EL (cell line): ENCODE measurements at places on chromosomes 1 and 21.

- no peak for DNase-seq
Observed at GRCh38 chr1:164678136-164678700, 119.2 kb downstream of the PBX1 start.

- DNase-seq, result peak; percentile 91
Observed at GRCh38 chr1:157390651-157391050, 161.7 kb downstream of the FCRL5 start.

- no peak for DNase-seq
Observed at GRCh38 chr1:57162607-57163261, 196.9 kb upstream of the C8B start.

DNA sequence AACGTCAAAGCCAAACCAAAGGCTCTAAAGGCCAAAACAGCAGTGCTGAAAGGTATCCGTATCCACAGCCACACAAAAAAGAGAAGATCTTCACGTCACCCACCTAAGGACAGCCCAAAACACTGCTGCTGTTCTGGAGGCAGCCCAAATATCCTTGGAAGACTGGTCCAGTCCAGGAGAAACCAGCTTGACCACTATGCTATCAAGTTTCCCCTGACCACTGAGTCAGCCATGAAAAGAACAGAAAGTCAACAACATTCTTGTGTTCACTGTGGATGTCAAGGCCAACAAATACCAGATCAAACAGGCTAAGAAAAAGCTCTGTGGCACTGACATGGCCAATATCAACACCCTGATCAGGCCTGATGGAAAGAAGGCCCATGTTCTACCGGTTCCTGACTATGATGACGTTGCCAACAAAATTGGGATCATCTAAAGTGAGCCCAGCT, 32.1 kb downstream of the ARID4B start:
- peak; percentile 30 for DNase-seq

- no peak for DNase-seq
Observed at GRCh38 chr1:177983077-177983476, 13.2 kb upstream of the SEC16B start.

DNA sequence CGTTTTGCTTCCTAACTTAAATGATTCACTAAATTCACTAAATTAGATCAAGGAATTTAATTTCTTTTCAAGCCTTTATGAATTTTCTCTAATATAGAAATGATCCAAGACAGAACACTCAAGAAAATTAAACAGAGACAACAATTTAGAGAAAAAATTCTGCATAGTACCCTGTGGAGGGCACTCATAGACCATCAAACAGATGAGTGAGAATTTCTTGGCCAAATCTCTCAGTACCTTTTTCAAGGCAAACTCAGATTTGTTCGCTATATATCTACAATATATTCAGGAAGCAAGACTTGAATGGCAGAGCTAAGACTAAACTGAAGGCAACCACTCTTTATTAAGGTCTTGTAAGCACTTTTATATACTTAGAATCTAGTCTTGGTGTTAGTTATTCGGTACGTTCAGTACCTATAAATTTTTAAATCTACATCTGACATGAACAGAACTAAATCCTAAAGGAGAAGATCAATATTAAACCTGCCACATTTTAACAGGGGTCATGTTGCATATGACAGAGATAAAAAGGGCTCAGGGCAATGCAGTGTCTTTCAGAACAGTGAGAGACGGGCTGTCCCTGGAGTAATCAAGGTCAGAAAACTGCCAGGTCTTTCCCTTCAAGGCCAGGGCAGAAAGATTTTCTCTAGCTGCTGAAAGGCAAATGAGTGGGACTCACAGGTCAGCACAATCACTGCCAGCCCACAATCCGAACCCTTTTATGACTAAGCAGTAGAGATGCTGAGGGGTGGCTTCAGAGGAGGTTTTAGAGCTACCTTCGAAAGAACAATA, 118.8 kb upstream of the TMPRSS15 start:
- DNase-seq, result no peak

DNA sequence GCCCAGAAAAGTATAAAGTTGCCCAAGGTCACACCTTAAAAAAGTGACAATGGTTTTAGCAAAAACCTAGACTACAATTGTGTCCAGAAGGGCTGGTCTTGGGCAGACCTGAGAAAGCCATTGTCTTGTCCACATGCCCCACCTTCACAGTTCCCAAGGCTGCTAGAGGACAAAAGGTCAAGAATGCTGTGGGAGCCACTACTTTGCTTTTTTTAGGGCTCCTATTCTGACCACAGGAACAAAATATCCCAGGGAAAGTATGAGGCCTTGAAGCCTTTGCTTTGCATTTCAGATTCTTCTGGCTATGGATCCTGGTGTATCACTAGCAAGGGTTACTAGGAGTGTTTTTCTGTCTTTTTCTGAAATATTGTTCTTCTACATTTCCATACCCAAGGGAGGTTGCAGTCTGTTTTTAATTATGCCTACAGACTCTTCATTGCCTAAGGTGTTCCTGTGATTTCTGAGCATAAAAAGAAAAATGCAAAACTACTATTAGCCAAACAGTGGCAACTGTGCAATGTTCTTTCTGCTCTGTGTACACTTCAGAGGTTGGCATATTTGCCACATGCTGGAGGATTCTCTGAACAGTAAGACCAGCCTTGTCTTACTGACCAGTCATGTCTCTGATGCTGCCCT, 10.7 kb downstream of the C1orf162 start:
- no peak for DNase-seq

GRCh38 chr1:1310476-1311053, 2.2 kb downstream of the PUSL1 start:
- no peak for DNase-seq

- DNase-seq, result no peak
Observed at GRCh38 chr1:145895471-145895870, 9.8 kb upstream of the ANKRD35 start.

DNA sequence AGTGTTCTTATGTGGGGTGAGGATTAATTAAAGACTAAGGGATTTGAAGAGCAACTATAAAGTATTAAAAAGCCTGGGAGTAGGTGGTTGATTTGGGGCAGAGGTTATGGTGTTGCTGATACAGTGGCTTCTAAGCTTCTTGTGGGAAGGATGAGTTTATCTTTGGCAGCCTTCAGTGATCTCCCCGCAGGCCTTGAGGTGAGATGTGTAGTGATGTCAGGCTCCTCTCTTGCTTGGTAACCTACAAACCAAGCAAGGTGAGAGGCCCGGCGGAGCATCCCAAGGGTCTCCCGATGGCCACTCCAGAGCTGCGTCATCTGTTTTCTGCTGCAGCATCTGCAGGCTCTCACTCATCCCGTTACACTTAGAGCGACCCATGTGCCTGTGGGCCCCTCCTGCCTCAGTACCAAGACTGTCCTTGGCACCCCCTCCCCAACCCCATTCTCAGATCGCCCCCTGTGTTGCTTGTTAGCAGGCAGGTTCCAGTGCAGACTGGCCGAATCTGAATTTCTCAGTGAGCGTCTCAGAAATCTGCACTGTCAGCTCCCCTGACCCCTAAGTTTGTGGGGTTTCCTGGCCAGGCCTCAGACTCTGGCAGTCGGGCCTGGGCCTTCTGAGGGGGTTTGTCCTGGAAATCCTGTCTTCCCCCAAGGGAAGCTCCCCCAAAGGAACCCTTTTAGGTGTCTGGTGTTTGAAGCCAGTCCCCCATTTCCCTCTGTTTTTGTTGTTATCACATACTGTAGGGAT, 77.9 kb downstream of the GALNT2 start:
- no peak for DNase-seq

- no peak for DNase-seq
Observed at GRCh38 chr1:61568460-61569302, 156.3 kb downstream of the TM2D1 start.

DNA sequence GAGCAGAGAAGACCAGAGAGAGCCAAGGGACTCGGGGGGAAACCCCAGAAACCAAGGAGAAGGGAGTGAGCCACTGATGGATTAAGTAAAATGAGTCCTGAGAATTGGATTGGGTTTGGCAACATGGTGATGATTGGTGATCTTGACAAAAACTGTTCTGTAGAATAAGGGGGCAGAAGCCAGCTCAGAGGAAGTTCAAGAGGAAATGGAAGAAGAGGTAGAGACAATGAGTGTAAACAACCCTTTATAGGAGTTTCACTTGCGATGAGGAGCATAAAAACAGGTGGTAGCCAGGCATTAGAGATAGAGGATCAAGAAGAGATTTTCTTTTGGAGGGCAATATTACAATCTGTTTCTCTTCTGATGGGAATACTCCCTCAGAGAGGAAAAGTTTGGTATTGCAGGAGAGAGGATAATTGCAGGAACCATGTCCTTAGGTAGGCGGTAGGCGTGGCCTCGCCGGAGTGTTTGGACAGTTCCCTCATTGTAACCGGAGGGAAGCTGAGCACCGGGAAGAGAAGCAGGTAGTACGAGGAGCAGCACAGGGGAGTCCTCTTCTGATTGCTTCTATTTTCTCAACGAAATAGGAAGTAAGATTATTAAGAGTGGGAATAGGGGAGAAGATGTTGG, 68.4 kb upstream of the TENT5C start:
- no peak for DNase-seq

GRCh38 chr1:19232524-19232846, 18.8 kb downstream of the EMC1 start:
- DNase-seq, result no peak

DNA sequence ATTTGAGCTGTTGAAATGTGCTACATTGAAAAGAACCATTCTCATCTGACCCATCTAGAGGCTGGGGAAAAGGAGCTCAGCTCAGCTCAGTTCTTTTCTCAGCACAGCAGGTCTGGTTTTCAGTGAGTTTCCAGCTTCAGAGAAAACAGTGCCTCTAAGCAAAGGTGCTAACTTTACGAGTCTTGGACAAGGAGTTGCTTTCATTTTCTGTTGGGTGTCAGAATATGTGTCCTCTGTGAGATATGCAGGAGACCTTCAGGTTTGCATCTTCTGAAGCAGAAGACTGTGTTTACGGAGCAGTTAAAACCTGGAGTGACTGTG, 321.3 kb upstream of the USP24 start:
- no peak for DNase-seq

DNA sequence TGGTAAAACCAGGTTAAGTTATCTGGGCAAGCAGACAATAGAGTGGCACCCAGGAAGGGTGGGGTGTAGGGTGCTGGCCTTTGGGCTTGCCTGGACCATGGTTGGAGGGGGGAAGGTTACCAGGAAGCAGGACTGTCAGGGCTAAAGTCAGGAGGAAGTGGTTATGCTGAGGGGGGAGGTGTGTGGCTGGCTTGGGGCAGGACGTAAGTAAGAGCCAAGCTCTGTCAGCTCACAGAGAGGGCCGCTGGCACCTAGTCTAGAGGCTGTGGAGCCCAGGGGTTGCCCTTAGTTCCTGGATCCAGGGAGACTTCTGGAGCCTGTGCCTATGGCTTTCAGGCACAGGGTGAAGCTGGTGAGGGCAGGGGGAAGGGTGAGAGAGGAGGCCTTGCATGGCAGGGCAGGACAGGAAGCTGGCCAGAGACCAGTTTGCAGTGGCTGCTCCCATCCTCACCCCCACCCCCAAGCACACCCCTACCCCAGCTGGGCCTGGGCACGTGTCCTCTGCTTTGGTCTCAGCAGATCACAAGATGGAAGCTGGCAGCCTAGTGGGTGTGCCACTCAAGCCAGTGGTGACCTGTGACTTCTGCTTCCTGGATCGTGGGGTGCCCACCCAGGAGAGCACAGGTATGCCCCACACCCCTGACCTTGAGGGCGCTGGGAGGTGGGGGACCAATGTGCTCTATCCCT, 20.5 kb upstream of the SMYD3 start:
- peak; percentile 6 for DNase-seq

DNA sequence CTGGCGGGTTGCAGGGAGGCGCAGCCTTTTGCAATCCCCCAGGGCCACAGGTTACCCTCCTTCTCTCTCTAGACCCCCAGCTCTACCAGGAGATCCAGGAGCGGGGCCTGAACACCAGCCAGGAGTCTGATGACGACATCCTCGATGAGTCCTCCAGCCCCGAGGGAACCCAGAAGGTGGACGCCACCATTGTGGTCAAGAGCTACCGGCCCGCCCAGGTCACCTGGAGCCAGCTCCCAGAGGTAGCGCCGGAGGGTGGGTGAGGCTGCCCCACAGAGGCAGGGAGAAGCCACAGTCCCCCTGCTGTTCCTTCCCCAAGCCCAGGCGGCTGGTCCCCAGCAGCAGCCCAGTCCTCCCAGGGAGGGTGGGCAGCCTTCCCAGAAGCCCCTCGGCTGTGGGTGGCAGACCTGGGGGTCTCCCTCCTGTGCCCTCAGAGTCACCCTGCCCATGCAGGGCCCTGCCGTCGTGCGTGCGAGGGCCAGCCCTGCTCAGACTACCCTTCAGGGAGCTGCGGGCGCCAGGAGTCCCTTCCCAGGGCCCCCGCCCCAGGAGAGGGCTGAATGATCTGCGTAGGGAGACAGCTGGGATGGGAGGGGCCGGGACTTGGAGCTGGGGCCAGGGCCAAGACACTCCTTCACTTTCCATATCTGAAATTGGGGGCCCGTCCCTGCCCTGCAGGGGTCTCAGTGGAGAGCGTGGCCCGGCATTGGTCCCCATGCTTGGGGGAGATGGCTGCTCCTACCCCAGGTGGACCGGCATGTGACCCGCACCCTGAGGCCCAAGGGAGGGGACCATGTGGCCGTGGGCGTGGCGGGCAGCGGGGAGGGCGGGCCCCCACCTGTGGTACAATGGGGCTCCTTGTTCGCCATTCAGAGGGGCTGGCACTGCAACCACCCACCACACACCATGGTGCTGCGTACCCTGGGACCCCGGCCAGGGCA, 12.9 kb downstream of the ARHGEF16 start:
- no peak for DNase-seq

GRCh38 chr1:104945406-104945805, 1195.7 kb downstream of the AMY1C start:
- DNase-seq, result no peak

- DNase-seq, result no peak
Observed at GRCh38 chr1:201662646-201663045, 123.7 kb downstream of the NAV1 start.

GRCh38 chr1:168742994-168743650, 14.1 kb upstream of the DPT start:
- DNase-seq, result no peak

GRCh38 chr1:154154534-154155191, at the start of gene NUP210L:
NUP210L (minus strand) TSS chr1:154155073.
- DNase-seq, result no peak

DNA sequence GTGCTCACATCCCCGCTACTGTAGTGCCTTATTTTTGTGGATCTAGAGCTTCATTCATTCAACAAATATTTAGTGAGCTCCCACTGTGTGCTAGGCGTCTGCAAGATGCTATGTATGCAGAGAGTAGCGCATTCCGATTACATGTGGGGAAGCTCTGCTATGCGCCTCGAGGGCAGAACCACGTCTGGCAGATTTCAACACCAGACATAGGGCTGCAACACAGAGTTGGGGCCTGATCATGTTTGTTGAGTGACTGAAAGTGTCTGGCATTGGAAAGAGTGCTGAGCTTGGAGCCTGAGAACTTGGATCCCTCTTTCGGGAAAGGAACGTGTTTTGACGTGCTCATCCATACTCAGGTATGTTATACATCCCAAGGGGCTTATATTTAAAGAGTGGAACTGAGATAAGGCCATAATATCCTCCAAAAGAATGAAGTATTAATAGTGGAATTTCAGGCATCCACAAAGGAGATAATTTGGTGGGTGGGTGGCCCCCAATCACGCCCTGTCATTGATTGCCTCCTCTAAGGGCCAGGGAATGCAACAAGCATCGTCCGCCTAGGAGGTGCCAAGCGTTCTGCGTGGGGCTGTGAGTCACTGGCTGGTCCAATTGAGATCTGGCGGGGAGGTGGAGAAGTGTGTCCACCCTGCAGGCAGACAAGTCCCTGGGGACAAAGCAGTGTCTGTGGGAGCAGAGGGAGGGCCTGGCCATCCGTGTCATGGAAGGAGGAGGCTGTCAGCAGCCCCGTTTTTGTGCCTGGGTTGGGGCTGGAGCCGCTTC, 62.8 kb upstream of the ZBTB40 start:
- peak; percentile 95 for DNase-seq

GRCh38 chr1:223785808-223786207, 59.9 kb downstream of the TP53BP2 start:
- DNase-seq, result no peak
